H1 (cell line): ENCODE measurements at places on chromosomes 11 and 22.
A peak's percentile ranks its signal among the peaks of the same experiment; 100 is the strongest.

DNA sequence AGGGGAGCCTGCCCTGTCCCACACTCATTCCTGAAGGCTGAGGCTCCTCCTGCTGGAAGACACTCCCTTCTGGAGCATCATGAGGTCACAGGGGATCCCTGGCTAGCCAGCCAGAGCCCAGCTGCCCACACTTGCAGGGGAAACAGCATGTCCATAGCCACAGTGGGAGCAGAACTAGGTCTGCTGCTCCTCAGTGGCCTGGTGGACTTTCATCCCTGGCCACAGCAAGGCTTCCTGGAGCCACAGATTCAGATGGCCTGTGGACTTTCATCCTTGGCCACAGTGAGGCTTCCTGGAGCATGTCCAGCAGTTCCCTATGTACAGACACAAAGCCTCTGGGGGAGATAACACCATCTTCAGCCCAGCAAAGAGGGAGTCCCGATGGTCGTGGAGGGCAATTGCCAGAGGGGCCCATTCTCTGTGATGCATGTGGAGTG lies 5.9 kb upstream of the APOL6 start:
- DNase-seq: no peak

DNA sequence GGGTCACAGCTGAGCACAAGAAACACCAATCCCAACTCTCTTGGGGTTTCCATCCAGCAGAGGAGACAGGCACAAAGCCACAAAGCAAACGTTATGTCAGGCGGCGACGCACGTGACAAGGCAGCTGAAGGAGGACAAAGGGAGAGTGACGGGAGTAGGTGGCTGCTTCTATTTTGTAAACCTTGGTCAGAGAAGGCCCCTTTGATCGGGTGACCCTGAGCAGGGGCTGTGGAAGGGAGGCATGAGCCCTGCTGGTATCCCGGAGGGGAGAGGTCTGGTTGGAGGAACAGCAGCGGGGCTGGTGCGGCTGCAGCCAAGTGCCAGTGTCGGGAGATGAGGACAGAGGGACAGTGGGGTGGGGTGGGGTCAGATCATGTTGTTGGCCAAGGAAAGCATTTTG lies 17.3 kb upstream of the RFPL3 start:
- peak; percentile 47 for DNase-seq

DNA sequence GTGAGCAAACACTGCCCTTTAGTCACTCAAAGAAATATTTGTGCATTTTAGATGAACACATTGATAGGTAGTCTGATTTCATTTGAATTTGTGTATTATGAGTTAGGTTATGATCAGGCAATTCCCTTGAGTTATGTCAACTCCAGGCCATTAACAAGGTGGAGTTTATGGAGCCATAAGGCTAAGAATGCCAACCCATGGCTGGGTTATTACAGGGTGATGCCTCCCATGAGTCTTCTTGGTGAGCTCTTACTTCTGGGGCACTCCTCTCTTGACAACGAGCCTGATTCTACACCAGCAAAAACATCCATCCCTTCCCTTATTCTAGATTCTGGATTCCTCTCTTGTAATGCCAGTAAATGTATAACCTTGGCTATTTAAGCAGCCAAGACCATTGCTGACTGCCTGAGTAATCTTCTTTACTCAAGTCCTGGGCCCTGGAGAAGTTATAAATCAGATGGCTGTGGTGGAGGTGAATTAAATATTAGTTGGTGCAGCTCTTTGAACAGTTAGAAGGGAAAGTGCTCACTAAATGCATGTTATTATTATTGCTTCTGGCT lies 645.7 kb upstream of the TENM4 start:
- no peak for DNase-seq

- DNase-seq: no peak
Measured at GRCh38 chr11:126452241-126453101, 97.0 kb downstream of the ST3GAL4 start.

- no peak for DNase-seq
Measured at GRCh38 chr22:28801845-28802594, 1.7 kb upstream of the XBP1 start.

DNA sequence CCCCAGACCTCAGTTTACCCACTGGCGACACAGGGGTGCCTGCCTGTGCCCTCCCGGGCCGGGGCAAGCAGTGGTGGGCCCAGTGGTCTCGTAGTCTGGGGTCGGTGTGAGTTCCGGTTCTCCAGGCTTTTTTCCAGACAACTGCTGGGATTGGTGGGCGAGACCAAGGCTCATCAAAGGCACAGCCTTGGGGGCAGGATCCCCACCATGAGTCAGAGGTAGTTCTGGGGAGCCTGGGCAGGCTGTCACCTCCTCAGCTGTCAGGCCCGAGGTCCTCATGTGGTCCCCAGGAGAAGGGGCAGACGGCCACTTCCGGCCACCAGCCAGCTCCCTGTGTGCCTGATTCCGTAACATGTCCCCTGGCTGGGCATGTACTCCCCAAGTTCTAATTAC lies 827 bp upstream of the MUC2 start:
- no peak for DNase-seq

- DNase-seq: no peak
Measured at GRCh38 chr11:124085997-124086846, 29.0 kb upstream of the VWA5A start.

GRCh38 chr11:1072116-1072820 lies 2.4 kb upstream of the MUC2 start:
- DNase-seq: no peak

DNA sequence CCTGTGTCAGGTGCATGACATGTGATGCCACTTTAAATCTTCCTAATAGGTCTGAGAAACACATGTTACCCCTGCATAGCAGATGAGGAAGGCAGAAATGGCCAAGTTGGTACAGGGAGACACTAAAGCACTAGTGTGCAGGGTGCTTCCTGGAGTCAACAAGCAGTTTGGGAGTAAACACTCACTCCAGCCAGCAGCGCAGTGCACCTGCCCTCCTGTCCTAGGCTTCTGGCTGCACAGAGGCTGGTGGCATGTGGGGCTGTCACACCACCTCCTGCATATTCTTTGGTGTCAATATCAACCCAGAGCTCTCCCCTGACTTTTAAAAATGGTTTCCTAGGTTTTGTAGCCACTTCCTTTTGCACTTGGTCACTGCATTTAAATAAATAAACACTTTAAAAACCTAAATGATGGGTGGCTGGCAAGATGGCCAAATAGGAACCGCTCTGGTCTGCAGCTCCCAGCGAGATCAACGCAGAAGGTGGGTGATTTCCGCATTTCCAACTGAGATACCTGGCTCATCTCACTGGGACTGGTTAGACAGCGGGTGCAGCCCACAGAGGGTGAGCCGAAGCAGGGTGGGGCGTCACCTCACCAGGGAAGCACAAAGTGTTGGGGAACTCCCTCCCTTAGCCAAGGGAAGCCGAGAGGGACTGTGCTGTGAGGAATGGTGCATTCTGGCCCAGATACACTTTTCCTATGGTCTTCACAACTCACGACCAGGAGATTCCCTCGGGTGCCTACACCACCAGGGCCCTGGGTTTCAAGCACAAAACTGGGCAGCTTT lies 33.5 kb downstream of the GAB4 start:
- DNase-seq: no peak

DNA sequence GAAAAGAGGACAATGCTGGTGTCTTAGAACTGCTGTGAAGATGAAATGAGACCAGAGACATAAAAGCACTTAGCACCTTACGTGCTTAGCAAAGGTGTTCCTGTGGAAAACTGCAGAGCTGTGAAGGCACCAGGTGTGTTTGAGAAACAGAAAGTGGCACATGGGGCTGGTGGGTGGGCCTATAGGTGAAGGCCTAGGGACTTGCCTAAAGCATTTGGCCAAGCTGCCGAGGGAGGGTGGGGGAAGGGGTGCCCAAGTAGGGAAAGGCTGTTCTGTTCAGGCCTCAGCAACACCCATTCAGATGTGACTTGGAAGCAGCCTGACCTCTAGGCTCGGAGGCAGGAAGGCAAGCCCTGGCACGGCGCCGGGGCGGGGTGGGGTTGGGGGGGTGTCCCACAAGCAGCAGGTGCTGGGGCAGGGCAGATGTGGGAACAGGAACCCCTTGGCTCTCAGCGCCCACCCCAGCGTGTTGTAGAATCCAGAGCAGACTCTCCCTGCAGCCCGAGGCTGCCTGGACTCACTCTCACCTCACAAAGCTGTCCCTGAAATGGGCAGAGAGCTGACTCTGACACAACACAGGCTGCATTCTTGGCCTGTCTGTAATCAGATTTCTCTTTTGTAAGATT lies 366.7 kb upstream of the NARS2 start:
- DNase-seq: no peak

- DNase-seq: no peak
Measured at GRCh38 chr11:12502046-12502445, 124.7 kb downstream of the PARVA start.

- no peak for DNase-seq
Measured at GRCh38 chr11:35873721-35874120, 70.1 kb upstream of the LDLRAD3 start.

GRCh38 chr11:35162745-35163144 lies 23.8 kb downstream of the CD44 start:
- no peak for DNase-seq

GRCh38 chr11:69704508-69705253 lies 859 bp upstream of the FGF19 start:
- DNase-seq: no peak

- DNase-seq: no peak
Measured at GRCh38 chr11:79675081-79675480, 234.3 kb upstream of the TENM4 start.

DNA sequence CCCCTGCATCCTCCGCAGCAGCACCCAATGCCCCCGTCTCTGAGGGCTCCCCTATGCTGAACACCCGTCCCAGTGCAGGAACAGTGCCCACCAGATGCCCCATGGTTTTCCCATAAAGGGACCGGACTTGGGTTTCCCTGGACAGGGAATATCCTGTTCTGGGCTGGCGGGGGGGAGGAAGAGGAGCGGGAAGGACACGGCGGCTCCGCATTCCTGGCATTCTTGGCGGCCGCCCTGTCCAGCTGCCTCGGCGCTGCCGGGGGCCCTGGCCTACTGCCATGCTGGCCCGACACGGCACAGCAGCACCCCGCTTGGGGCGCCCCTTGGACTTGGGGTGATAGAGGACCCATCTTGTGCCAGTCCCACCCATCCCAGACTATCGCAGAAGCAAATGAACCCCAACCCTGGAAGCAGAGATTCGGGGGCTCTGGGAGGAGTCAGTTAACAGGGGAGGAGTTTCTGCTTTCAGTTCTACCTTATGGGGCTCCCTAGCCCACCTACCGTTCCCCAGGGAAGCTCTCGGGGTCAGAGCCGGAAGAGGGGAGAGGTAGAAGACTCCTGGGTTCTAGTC lies 23.7 kb upstream of the CBX7 start:
- DNase-seq: no peak

- no peak for DNase-seq
Measured at GRCh38 chr11:40140560-40140959, 1318.9 kb downstream of the LRRC4C start.

GRCh38 chr22:44398856-44399837 lies 86.4 kb upstream of the SHISAL1 start:
- DNase-seq: no peak

DNA sequence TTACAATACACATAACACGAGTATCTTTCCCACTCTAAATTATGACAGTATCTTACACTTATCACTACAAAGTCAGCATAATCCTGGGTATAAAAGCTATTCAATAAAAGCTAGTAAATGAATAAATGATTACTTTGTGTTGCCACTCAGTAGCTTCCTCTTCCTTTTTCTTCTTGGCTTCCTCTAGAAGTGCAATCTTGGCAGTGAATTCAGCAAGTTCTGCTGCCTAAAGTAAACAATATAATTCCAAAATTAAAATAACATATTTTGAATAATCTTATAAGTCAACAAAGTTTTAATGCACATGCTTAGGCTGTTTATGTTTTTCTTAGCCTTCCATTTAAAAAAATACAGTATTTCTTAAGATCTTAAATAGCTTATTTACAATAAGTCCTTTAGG lies 60.4 kb downstream of the RDX start:
- no peak for DNase-seq

DNA sequence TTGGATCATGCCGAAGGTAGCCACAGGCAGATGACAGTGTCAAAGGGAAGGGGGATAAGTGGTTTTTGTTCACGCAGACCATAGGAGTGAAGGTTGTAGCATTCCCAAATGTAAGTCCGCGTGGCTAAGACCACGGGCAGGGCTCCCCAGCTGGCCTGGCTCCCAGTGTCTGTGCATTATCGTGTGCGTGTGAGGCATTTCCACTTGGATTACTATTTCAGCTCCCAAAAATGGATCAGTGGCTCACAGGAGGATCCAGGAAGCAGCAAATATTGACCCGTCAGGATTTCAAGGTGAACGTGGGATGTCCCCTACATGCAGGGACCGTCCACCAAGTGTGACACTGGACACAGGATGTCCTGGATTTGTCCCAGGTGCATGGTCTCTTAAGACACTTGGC lies 10.6 kb downstream of the CDKN1C start:
- DNase-seq: no peak

GRCh38 chr11:16678466-16679116 lies 59.9 kb upstream of the C11orf58 start:
- no peak for DNase-seq

- DNase-seq: no peak
Measured at GRCh38 chr11:91906871-91907624, 317.6 kb upstream of the FAT3 start.

- no peak for DNase-seq
Measured at GRCh38 chr11:20399498-20399897, 12.0 kb downstream of the PRMT3 start.

- no peak for DNase-seq
Measured at GRCh38 chr11:75308116-75308515, 43.3 kb downstream of the ARRB1 start.

DNA sequence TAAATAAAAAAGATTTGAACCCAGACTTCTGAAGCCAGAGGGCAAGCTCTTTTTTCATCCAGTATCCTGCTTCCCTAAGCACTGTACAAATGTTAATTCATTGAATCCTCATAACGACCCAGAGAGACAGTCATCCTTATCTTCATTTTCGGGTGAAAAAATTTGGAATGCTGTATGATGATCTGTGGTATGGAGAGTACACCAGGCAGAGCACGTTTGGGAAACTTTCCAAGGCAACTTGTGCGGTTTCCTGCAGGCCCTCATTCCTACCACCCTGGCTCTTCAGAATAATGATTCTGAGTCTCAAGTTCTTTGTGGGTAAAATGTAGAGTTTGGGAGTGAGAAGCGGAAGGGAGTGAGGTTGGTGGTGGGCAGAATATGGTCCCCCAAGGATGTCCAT lies 177.9 kb upstream of the CADM1 start:
- DNase-seq: no peak

- no peak for DNase-seq
Measured at GRCh38 chr11:80163011-80163410, 722.2 kb upstream of the TENM4 start.

GRCh38 chr11:124681421-124681820 lies 7.7 kb downstream of the SPA17 start:
- no peak for DNase-seq

DNA sequence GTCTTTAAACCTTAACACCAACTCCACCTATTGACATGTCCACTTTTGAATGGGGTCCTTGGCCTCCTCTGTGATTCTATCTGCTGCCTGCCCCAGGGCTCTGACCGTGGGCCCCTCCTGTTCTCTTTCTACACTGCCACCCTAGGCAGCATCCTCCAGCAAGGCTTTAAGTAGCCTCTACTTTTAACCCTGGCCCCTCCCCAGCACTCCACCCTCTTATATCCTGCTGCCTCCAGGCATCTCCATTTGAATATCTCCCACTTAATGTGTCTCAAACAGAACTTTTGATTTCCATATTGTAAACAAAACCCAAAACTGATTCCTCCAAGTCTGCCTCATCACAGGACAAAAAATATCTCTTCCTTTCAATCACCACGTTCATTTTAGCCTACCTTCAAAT lies 90.5 kb upstream of the ARHGAP32 start:
- DNase-seq: no peak

- no peak for DNase-seq
Measured at GRCh38 chr11:14518820-14519219, 1.4 kb downstream of the PSMA1 start.

GRCh38 chr22:46276563-46276962 lies 8.8 kb downstream of the TTC38 start:
- DNase-seq: no peak

GRCh38 chr22:30253205-30253852 lies 6.8 kb upstream of the LIF start:
- no peak for DNase-seq
